ENCODE measurements at places on chromosomes 5 and 9.

DNA sequence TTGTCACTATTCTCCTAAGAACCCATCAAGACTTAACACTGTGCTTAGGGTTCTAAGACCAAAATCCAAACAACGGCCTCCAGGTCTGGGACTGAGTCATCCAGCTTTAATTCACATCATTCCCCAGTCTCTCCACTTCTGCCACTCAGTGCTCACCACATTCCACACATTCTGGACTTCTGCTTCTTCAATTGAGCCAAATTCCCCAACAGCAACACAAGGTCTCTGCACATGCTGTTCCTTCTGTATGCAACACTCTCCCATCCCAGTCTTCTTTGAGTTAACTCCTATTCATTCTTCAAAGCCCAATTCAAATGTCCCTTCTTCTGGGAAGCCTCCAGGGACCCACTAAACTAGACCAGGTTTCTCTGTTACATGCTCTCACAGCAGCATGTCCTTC, 97.8 kb downstream of the GPR21 start:
- DNase-seq: no peak

GRCh38 chr9:5492965-5493678, 17.2 kb upstream of the PDCD1LG2 start:
- no peak for DNase-seq

DNA sequence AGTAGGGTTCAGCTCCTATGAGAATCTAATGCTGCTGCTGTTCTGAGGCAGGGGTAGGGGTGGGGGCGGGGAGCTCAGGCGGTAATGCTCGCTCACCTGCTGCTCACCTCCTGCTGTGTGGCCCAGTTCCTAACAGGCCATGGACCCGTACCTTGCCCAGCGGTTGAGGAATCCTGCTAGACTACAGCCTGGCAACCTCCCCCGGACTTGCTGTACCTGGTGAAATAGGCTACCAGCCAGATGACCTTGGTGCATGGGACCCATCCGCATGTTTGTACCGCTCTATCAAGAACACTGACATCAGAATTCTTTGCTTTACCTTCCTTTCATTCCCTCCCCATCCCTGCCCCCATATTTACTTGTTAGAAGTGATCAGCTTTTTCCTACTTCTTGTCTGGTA, 15.3 kb downstream of the IL31RA start:
- no peak for DNase-seq

- no peak for DNase-seq
Observed at GRCh38 chr5:140595538-140596300, 31.1 kb downstream of the SLC35A4 start.

GRCh38 chr9:95070549-95071021, 246.9 kb downstream of the FANCC start:
- DNase-seq: no peak

DNA sequence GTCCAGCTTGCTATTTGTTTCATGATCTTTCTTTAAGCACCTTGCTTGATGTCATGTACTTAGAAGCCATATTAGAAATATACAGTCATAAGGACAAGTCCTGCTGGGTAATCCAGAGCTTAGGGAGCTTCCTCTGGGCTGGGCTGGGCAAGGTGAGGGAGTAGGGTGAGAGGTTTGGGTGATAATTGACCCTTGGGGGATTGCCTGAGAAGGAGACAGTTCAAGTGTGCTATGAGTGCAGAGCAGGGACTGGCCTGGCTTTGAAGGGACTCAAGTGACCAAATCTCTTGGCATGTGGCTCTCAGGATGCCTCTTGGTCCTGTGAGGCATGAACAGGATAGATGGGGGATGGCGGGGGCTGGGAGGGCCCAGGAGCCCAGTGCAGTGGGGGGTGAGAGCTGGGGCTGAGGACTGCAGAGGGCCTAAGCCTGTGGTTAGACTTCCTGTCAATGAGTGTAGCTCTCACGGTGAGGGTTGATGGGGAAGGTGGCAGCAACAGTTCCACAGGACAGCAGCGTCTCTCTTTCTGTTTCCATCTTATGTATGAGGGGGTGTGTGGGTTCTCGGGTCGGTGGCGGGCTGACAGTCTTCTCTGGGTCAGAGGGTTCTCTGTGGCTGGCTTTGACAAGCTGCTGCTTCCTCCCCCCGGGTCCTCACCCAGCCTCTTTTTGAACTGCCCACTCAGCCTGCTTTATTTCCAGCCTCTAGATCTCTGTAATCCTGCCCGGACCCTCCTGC, 53.5 kb downstream of the RGS3 start:
- DNase-seq: peak; percentile 77

GRCh38 chr5:123035360-123035917, 1.1 kb downstream of the PPIC start:
- no peak for DNase-seq

DNA sequence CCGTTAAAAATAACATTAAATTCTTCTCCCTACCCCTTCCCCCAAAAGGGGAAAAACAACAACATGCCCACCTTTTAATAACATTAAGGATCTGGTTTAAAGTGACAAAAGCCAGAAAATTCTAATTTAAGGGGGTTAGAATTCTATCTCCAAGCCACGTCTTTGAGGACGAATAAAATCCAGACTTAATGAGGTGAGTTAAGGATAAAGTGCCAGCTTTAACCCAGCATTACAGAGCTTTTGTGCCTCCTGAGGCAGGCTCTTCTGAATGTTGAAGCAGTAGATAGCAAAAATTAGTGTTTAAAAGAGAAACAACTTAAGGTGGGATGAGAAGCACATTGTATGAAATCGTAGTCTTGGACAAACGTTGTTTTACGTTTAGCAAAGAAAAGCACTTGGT, 329.0 kb upstream of the MPDZ start:
- DNase-seq: no peak

- DNase-seq: no peak
Observed at GRCh38 chr5:101473483-101473882, 570.4 kb upstream of the ST8SIA4 start.

- no peak for DNase-seq
Observed at GRCh38 chr5:59725392-59725767, 168.1 kb downstream of the PDE4D start.

- DNase-seq: no peak
Observed at GRCh38 chr5:54251981-54252380, 58.4 kb downstream of the ARL15 start.

GRCh38 chr5:108623826-108624225, 123.9 kb upstream of the FER start:
- no peak for DNase-seq

- DNase-seq: peak; percentile 87
Observed at GRCh38 chr5:139968547-139969261, 74.4 kb downstream of the NRG2 start.

DNA sequence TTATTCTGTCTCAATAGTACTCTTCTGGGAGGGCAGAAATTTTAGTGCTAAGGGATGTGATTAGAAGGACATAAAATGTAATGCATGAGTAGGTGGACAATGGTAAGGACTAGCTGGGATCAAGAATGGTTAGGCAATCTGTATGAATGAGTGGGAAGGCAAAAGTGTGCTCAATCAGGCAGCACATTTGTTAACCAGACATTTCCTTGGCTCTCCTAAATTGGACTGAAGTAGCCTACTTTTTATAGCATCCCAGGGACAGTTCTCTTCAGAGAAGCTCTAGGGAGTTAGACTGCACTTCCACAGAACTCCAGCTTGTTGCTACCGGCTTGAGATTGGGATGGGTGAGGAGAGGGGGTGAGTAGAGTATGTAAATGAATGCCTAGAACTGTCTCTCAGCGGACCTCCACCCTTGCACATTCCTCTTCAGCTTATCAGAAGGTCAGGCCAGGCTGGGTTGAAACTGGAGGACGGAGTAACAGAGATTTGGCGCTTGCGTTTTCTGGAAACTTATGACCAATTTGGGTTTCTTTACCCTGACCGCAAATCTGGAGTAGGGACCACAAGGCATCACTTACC, 19.0 kb upstream of the ARL14EPL start:
- no peak for DNase-seq

- no peak for DNase-seq
Observed at GRCh38 chr5:155794795-155795194, 532.2 kb upstream of the SGCD start.

All from CD4-positive, alpha-beta T cell treated with Interleukin-17A for 4 hours (primary cell).